ENCODE measurements at places on chromosomes 11 and 22. TPM values are rescaled to one million over a fixed set of nuclear protein-coding genes. Genes with fewer than 3 reads are reported as not detected.

- DNase-seq, result no peak
- H3K27ac ChIP-seq, result no peak overlapping the region
- H3K4me3 ChIP-seq, result no peak overlapping the region
- H3K36me3 ChIP-seq, result no peaks in the 10 kb centered on the region
Observed at GRCh38 chr11:110606415-110606814, 105.8 kb downstream of the ARHGAP20 start.

- H3K4me1 ChIP-seq, result no peaks in the 10 kb centered on the region
- no peak overlapping the region for H3K4me3 ChIP-seq
- no peak overlapping the region for H3K27ac ChIP-seq
- H3K36me3 ChIP-seq, result no peaks in the 10 kb centered on the region
Observed at GRCh38 chr11:117045196-117045595, 53.0 kb downstream of the SIK3 start.

DNA sequence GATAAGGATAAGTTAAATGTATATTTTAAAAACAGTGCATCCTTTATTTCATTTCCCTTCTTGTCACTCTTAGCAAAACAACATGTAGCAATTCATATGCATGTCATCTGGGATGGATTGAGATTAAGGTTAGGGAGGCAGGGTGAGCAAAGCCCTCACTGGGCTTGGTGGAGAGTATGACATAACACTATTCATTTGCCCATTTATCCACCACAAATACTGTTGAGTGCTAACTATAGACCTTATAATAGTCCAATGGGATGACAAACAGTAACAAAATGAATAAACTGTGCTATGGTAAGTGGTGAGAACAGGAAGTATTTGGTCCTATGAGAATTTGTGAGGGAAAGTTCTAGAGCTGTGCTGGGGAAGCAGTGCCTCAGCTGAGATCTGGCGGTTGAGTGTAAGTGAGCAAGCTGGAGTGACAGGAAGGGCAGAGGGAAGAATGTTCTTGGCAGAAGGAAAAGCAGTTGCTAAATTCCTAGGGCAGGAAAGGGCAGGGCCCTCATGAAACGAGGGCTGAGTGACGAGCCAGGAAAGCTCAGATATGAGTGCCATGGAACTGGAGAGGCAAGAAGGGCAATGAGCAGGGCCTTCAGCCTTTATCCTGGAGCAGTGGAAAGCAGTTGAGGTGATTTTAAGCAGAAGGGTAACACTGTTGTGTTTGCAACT lies 6.7 kb downstream of the HSD17B12 start:
- H3K36me3 ChIP-seq, result peaks cover 32% of the 10 kb centered on the region
- H3K27ac ChIP-seq, result peak overlapping the region; percentile 52
- DNase-seq, result no peak
- no peaks in the 10 kb centered on the region for H3K27me3 ChIP-seq
- peaks cover 96% of the 10 kb centered on the region for H3K4me1 ChIP-seq

- no peak overlapping the region for H3K4me3 ChIP-seq
- H3K27ac ChIP-seq, result no peak overlapping the region
- no peaks in the 10 kb centered on the region for H3K36me3 ChIP-seq
- no peaks in the 10 kb centered on the region for H3K27me3 ChIP-seq
Observed at GRCh38 chr22:21022955-21023614, 8.1 kb downstream of the P2RX6 start.

- no peaks in the 10 kb centered on the region for H3K36me3 ChIP-seq
- H3K4me3 ChIP-seq, result no peak overlapping the region
- DNase-seq, result no peak
- H3K27me3 ChIP-seq, result no peaks in the 10 kb centered on the region
- no peak overlapping the region for H3K27ac ChIP-seq
- no peaks in the 10 kb centered on the region for H3K4me1 ChIP-seq
Observed at GRCh38 chr11:35376118-35376510, 43.2 kb downstream of the SLC1A2 start.

GRCh38 chr22:45620706-45621105 lies 50.9 kb upstream of the ATXN10 start:
- H3K4me3 ChIP-seq, result no peak overlapping the region
- no peaks in the 10 kb centered on the region for H3K4me1 ChIP-seq
- no peak overlapping the region for H3K27ac ChIP-seq

DNA sequence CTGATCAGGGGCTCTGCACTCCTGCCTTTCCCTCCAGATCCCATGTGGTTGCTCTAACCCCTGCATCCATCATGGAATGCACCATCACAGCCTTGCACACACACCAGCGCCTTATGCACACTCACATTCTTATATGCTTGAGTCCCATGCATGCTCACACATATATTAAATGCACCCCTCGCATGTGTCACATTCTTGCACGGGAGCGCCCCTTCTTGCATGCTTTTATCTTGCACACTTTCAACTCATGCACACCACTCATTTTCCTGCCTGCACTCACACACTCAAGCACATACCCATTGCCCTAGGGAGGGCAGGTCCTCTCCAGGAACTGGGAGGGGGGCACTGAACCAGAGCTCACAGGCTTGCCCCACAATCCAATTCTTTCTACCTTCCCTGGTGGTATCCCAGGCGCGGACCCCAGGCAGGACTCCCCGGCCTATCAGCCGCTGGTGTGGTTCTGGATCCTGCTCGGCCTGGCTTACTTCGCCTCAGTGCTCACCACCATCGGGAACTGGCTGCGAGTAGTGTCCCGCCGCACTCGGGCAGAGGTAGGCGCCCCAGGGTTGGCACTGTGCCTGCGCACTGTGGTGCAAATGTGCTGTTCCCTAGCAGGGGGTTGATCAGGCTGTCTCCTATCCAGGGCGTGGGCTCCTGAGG lies 2.3 kb upstream of the CATSPERZ start:
- no peak for DNase-seq
- no peaks in the 10 kb centered on the region for H3K36me3 ChIP-seq
- no peaks in the 10 kb centered on the region for H3K27me3 ChIP-seq
- H3K27ac ChIP-seq, result no peak overlapping the region
- no peak overlapping the region for H3K4me3 ChIP-seq

GRCh38 chr11:45444796-45445195 lies 158.7 kb upstream of the SYT13 start:
- H3K36me3 ChIP-seq, result no peaks in the 10 kb centered on the region
- H3K27ac ChIP-seq, result no peak overlapping the region
- H3K4me3 ChIP-seq, result no peak overlapping the region

DNA sequence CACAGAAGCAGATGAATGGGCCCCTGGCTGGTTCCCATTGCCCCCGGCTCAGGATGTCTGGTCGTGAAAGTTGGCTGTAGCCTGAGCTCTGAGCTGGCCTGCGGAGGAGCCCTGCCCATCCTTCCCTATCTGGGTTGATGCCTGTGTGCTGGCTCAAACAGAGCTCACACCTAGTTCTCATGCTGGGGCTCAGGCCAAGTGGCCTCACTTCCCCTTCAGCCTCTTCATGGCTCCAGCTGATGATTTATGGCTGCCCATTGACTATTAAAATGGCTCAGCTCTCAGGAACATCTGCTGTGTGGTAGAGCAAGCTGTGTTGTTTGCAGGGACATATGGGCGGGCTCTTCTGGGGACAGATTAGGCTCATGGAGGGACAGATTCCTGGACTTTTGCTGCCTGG lies 64.7 kb downstream of the ADAMTS15 start:
- no peaks in the 10 kb centered on the region for H3K36me3 ChIP-seq
- H3K4me1 ChIP-seq, result no peaks in the 10 kb centered on the region
- no peak overlapping the region for H3K27ac ChIP-seq
- H3K27me3 ChIP-seq, result no peaks in the 10 kb centered on the region
- no peak overlapping the region for H3K4me3 ChIP-seq

DNA sequence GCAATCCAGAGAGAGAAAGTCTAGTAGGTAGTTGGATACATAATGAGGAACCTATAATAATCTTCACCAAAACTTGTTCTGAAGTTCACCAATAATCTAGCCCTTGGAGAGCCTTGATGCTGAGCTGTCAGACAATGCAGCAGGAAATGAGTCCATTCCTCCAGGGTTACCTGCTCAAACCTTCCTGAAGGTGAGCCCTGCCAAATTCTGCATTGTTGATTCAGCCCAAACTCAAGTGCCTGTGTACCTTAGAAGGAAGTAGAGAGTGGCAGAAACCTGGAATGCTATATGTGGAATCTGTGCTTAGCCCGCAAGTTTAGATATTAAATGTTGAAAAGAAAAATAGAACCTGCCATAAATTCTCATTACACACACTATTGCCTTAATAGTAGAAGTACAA lies 77.4 kb upstream of the SPON1 start:
- no peak for DNase-seq
- H3K4me1 ChIP-seq, result no peaks in the 10 kb centered on the region
- no peaks in the 10 kb centered on the region for H3K36me3 ChIP-seq
- no peak overlapping the region for H3K27ac ChIP-seq
- H3K27me3 ChIP-seq, result no peaks in the 10 kb centered on the region

- no peak for DNase-seq
- H3K4me3 ChIP-seq, result no peak overlapping the region
- H3K27me3 ChIP-seq, result no peaks in the 10 kb centered on the region
- no peaks in the 10 kb centered on the region for H3K4me1 ChIP-seq
Observed at GRCh38 chr11:122917311-122917710, 34.8 kb downstream of the JHY start.

- no peaks in the 10 kb centered on the region for H3K27me3 ChIP-seq
- no peak overlapping the region for H3K4me3 ChIP-seq
- no peaks in the 10 kb centered on the region for H3K36me3 ChIP-seq
- DNase-seq, result no peak
Observed at GRCh38 chr22:44259366-44260215, 53.2 kb downstream of the SHISAL1 start.

The UPK3A gene
- not detected for total RNA-seq

The MYOD1 gene
- total RNA-seq, result not detected

All from Karpas-422 (cell line).